ENCODE measurements at places on chromosomes 2 and 18. TPM values are rescaled to one million over a fixed set of nuclear protein-coding genes. Genes with fewer than 3 reads are reported as not detected.

SULT1C2 gene
- polyA plus RNA-seq, result 0.15 TPM

ZNF396 gene
- 1.3 TPM for polyA plus RNA-seq

HAAO gene
- 25.6 TPM for polyA plus RNA-seq

TCF7L1 gene
- polyA plus RNA-seq, result 36.3 TPM

CSRNP3 gene
- polyA plus RNA-seq, result 11.2 TPM

COBLL1 gene
- polyA plus RNA-seq, result 7.3 TPM

EVA1A gene
- 6.7 TPM for polyA plus RNA-seq

C2orf92 gene
- polyA plus RNA-seq, result 20.0 TPM

LRRTM4 gene
- polyA plus RNA-seq, result 0.89 TPM

DPP4 gene
- polyA plus RNA-seq, result 4.3 TPM

PAX8 gene
- 2.2 TPM for polyA plus RNA-seq

TMEM169 gene
- polyA plus RNA-seq, result 5.0 TPM

B4GALT6 gene
- polyA plus RNA-seq, result 11.6 TPM

SPTBN1 gene
- 327 TPM for polyA plus RNA-seq
